ENCODE measurements at places on chromosomes 1 and 21.

DNA sequence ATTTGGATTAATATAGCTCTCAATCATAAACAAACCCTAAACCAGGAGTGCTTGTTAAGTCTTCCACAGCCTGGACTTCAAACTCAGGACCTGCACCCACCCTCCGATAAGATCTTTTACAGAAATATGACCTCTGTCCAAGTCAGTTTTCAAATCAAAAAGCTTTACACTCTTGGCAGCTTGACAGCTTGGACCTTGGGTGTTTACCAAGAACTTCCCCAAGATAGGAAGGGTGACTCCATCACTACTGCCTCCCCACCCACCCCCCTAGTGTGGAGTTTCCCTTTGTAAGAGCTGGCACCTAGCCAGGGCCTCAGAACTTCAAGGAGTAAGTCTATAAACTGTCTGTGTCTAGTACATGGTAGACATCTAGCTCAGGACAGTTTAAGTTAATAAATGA lies 9.6 kb downstream of the BCAR3 start:
- DNase-seq: no peak

GRCh38 chr1:164743976-164744375 lies 185.0 kb downstream of the PBX1 start:
- no peak for DNase-seq

DNA sequence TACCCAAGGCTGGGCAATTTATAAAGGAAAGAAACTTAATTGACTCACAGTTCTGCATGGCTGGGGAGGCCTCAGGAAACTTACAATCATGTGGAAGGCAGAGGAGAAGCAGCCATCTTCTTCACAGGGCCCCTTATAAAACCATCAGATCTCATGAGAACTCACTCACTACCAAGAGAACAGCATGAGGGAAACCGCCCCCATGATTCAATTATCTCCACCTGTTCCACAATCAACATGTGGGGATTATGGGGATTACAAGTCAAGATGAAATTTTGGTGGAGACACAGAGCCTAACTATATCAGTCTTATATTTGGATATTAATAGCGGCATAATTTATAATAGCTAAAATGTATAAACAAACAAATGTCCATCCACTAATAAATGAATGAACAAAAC lies 1123.7 kb upstream of the NCAM2 start:
- DNase-seq: no peak

GRCh38 chr1:210822932-210823331 lies 311.0 kb downstream of the KCNH1 start:
- DNase-seq: no peak

DNA sequence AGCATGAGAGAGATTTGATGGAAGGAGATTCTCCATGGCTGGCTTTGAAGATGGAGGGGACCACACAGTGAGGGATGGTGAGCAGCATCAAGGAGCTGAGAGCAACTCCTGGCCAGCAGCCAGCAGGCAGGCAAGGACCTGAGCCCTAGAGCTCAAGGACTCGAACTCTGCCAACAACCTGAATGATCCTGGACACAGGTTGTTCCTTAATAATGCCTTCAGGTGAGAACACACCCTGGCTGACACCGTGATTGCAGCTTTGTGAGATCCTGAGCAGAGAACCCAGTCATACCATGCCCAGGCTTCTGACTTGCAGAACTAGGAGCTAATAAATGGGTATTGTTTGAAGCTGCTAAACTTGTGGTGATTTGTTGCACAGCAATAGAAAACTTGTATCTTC lies 183.1 kb downstream of the LMX1A start:
- DNase-seq: no peak

DNA sequence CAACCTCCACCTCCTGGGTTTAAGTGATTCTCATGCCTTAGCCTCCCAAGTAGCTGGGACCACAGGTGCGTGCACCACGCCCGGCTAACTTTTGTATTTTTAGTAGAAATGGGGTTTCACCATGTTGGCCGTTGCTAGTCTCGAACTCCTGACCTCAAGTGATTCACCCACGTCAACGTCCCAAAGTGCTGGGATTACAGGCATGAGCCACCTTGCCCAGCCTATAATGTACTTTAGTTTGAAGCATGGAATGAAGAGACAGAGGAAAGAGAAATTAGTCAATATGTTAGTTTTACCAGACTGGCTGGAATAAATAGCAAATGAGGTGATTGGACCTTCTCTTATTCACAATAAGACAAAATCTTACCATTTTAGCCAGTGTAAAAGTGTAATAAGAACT lies 89.0 kb downstream of the GTF2B start:
- DNase-seq: no peak

DNA sequence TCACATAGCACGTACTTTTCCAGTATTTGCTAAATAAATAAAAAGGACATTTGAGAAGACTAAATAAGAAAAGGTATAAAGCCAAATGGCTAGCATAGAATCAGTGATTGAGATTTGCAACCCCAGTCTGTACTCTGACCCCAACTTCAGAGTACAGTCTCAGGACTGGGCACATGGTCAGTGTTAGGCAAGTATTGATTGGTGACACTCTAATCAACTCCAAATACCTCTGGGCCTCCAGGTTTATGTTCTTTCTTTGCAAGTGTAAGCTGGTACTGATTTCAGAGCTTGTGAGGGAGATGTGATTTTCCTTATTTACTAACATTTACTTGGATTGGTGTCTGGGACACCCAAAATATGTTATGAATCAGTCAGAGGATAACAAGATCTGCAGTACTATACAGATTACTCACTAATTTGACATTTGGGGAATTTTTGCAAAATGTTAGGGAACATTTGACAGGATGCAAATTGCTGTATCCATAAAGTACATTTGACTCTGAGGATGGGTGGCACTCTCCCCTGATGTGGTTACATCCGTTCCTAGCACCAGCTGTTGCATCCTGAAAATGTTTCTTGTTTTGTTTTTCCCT lies 34.2 kb downstream of the LMO4 start:
- DNase-seq: no peak

GRCh38 chr1:220281159-220281574 lies 8.9 kb upstream of the RAB3GAP2 start:
- peak; percentile 52 for DNase-seq

- DNase-seq: no peak
These were observed 139.5 kb downstream of the GLIS1 start for GRCh38 chr1:53599481-53599880.

GRCh38 chr1:218284377-218284916 lies 646 bp upstream of the RRP15 start:
- no peak for DNase-seq

DNA sequence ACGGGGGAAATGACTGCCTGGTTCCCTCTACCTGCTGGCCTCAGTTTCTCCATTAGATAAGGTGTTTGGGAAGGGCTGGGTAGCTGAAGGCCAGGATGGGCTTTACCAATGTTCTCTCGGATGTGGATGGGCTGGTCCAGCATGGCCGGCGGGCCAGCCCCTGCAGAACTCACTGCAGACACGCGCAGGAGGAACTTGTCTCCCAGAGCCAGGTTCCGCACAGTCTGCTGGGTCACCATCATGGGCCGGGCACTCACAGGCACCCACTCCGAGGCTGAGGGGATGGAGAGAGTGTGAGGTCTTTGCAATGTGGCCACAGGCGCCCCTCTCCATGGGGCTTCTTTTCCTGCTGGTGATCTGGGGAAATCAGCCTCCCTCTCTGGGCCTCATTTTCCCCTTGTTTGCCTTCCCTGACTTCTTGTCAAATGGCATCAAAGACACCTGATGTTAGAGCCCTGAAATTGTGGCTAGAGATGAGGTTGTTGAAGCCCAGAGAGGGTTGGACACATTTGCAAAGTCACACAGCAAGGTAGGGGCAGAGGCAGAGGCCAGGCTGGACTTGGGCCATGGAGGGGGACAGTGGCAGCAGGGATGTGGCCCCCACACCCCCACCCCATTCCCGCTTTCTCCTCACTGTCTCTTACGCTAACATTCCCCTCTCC lies 1.2 kb downstream of the MYBPH start:
- DNase-seq: no peak

DNA sequence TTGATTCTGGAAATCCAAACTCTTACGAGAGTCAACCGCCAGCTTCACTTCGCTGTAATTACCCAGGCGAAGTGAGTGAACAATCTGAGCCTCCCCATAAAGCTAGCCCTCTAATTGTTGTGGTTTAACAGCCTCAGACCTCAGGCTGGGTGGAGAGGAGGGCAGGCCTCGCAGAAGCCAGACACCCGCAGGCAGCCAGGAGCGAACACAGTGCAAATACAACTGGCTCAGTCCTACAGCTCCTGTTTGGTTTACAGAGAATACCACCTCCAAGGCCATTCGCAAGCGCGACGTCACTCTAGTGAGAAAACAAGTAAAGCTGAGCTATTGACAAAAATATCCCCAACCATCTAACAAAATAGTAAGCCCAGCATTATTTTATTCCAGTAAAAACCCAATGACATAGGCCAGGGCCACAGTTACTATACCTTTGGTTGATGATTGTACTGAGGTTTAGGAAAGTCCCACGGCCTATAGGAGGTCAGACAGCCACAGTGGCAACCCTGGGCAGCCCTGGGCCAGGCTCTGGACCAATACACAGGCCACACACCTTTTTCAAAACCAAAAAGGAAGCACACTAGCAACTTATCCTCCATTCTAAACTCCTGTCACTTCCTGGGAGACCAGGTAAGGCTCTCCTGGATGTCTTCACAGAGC lies 163.3 kb downstream of the ETS2 start:
- DNase-seq: no peak

GRCh38 chr1:214901718-214902117 lies 180.8 kb upstream of the KCNK2 start:
- DNase-seq: no peak

GRCh38 chr1:243923292-243924171 lies 73.5 kb upstream of the AKT3 start:
- no peak for DNase-seq

- DNase-seq: no peak
These were observed 725 bp downstream of the RTCA start for GRCh38 chr1:100266741-100267140.

- no peak for DNase-seq
These were observed 33.2 kb upstream of the SERBP1 start for GRCh38 chr1:67463298-67463955.

DNA sequence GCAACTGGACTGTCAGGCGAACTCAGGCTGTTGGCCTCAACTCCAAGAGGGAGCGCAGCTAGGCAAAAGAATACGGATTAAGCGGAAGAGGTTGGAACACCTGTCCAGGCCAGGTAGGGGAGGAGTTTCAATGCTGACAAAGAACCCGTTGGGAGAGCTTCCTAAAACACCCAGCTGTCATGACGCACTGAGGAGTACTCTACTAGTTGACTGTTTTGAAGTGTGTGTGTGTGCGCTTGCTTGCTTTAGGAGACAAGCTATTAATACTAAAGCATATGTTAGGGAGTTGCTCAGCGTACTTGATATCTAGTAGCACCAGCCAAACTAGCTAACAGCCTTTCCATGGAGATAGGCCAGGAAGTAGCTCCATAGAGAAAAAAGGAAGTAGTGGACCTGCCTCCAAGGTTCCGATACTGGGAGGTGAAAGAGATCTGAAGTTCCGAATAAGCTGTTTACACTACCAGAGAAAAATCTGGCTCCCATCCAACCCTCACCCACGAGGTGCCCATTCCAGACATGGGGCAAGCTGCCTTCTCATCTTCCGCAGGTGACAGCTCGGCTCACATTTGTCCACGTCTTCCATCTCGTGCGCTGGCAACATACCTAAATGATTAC lies 974 bp upstream of the FNBP1L start:
- peak; percentile 77 for DNase-seq

GRCh38 chr1:59345221-59345620 lies 48.3 kb downstream of the FGGY start:
- DNase-seq: no peak

Data from NCI-H1694 (cell line).